ENCODE measurements at places on chromosomes 12 and 14. TPM values are rescaled to one million over a fixed set of nuclear protein-coding genes. Genes with fewer than 3 reads are reported as not detected.

The GCN1 gene
- total RNA-seq: 184 TPM

The INSM2 gene
- not detected for total RNA-seq

The ALDH2 gene
- 32.9 TPM for total RNA-seq

The RASSF8 gene
- 9.2 TPM for total RNA-seq

The DCP1B gene
- 13.8 TPM for total RNA-seq

The ZBTB1 gene
- total RNA-seq: 20.6 TPM

The SSTR1 gene
- total RNA-seq: not detected

The RASAL1 gene
- 16.0 TPM for total RNA-seq

Data from HCT116 (cell line).